ENCODE measurements at places on chromosomes 5 and 9. TPM values are rescaled to one million over a fixed set of nuclear protein-coding genes. Genes with fewer than 3 reads are reported as not detected.

PCA3 gene
- not detected for total RNA-seq

HTR1A gene
- total RNA-seq, result not detected

DNA sequence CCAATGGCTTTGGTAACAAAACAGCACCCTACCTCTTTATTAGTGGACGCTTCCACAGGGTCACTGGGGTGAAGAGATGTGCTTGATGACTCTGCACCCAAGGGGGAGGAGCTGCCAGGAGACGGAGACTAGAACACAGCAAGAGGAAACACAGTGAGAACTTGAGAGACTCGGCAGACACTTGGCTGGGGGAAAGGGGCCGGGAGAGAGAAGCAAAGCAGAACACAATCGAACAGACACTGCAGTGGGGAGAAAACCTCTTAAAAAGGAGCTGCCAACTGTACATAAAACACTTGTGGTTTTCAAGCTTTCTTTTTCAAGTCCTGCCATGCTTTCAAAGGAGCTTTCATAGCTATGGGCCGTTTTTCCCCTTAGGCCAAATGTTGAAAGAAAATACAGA is 151.0 kb downstream of the ENTREP1 start:
- DNase-seq, result peak; percentile 66

GRCh38 chr9:76405868-76406267 is 11.6 kb upstream of the RFK start:
- DNase-seq, result no peak

DNA sequence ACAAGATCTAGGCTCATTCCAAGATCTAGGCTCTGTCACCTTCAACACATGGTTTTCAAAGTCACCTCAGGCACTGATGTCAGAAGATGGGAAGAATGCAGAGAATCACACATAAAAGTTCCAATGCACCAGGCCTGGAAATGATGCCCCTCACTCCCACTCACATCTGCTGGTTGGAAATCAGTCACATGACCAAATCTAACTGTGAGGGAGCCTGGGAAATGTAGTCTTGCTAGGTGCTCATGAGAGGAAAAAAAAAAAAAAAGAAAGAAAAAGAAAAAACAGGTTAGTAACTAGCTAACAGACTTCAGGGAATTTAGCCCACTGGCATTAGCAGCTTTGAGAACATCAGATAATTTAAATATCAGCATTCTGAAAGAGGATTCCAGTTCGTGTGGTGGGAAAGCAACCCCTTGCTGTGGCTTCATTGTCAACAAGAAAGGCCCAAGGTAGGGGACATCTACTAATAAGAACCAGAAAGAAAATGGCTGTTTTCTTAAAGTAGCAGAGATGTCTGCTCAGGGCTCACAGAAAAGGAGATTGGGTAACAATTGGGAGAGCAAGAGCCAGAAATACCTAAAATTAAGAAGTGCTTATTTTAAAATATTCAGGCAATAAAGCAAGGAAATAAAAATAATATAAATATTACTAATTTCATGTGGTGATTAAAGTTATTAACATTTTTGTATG is 614.3 kb downstream of the ACTL7B start:
- DNase-seq, result no peak

- DNase-seq, result no peak
These were observed 18.6 kb upstream of the ANKRD18A start for GRCh38 chr9:38638881-38639576.

DNA sequence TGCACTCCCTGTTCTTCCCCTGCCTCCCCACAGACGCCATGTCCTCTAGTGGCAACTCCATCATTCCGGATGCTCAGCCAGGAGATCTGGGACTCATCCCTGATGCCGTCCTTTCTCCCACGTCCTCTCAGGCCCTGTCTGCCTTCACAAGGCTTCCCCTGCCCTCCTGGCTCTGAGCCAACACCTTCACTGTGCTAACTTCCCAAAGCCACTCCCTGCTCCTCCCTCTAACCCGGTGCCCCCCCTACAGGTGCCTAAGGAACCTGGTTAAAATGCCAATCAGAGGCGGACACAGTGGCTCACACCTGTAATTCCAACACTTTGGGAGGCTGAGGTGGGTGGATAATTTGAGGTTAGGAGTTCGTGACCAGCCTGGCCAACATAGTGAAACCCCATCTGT is 67.6 kb downstream of the LMX1B start:
- no peak for DNase-seq
